CD4-positive, alpha-beta T cell treated with Interleukin-6 at 100 ng/mL for 8 hours (primary cell): ENCODE measurements at places on chromosomes 11 and 22.

DNA sequence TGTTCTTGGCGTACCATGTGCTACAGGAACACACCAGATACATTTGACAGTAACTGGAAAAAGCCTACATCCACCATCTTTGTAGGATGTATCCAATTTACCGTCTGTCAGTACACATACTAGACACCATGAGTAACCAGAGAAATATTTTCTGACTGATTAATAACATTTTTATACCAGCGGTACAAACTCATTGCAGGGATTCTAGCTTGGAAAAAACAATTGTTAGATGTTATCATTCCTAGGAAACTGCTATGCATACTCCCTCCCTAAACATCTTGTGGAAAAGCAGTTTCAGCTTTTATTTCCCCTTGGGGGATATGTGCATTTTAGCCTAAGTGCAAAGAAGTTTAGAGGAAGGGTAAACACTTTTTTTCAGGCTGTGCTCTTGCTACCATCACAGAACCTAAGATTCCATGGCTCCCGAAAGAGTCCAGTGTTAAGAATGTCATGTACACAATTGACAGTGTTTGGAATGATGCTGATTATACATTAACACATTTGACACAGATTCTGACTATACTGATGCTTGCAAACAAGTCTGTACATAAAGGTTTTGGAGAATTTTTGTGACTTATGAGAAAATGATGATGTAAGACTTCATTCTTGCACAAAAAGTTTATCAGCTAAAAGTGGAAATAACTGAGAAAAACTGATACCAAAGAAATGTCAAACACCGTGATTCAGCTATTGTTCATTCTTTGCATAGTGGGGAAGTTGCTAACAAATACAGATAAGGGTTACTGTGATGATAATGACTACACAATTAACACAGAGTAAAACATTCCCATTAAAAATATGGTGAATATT, 23.7 kb downstream of the NCF4 start:
- no peak for DNase-seq

DNA sequence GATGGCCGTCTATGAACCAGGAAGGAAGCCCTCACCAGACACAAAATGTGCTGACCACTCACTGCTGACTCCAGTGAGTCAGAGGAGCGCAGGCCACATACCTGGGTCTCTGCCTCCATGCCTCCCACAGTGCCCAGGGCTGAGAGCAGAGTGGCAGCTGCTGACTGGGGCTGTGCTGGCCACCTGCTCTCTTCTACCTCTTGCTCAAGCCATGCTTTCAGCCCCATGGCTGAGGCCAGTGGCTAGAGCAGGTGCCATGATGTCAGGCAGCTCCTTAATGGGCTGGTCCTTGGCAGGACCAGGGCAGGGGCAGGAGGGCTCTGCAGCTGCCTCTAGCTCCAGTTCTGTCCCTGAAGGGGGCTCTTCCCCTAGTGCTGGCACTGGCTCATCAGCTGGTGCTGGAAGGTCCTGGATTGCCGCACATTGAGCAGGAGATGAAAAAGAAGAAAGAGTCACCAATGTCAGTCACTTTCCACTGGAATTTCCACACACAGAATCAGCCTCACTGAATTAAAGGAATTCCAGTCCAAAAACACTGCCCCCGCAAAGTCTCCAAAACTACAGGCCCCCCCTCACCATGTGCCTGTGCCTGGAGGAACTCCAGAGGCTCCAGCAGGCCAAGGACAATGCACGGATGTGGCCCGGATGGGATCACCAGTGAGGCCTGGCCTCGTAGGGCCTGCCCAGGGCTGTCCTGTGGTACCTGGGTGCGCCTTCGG, 86.4 kb downstream of the GGTLC2 start:
- DNase-seq, result no peak

DNA sequence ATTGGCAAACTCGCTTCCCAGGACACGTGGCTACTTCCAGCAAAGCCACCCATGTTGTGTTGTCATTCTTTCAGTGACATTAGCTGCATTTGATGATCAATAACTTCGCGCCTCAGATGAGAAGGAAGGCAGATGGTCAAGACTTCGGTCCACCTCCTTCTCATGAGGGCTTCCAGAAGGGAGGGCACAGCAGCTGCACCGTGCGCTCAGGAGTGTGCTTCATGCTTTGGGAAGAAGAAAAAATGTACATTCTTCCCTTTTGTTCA, 25.3 kb downstream of the IGLL5 start:
- no peak for DNase-seq

DNA sequence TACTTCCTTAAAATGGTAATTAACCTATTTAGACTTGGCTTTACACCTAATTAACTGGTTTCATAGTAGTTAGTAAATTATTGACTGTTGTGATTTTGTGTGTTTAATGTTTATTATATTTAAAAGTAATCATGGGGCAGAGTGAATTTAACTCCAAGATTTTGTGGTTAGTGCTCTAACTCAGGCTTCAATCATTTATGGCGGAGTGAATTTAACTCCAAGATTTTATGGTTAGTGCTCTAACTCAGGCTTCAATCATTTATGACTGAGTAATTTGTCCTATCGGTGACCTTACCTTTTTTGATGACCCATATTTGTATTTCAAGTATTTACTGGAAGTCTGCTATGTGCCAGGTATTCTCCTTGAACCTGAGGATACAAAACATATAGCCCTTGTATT, 7.2 kb downstream of the PRRG4 start:
- no peak for DNase-seq

- DNase-seq, result no peak
Measured at GRCh38 chr11:2525941-2526807, 81.4 kb downstream of the KCNQ1 start.

- DNase-seq, result no peak
Measured at GRCh38 chr22:38735465-38736256, 20.1 kb downstream of the SUN2 start.

DNA sequence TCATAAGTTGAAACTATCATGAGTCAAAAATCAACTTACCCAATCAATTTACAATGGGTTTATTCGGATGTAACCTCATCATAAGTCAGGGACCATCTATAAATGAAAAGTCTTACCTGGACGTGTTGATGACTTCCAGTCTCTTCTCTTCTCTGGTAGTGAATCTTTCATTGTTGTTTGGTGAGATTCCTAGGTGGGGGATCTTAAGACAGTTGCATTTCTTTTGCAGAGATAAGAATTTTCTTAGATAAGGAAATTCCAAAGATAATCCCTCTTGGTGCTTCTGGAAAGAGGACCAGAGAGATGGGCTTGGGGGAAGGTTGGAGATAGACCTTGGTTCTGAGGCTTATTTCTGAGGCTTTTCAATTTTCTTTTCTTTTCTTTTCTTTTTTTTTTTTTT, 21.3 kb upstream of the BACE1-AS start:
- DNase-seq, result no peak

- DNase-seq, result no peak
Measured at GRCh38 chr22:24440718-24441405, 13.5 kb downstream of the ADORA2A start.

DNA sequence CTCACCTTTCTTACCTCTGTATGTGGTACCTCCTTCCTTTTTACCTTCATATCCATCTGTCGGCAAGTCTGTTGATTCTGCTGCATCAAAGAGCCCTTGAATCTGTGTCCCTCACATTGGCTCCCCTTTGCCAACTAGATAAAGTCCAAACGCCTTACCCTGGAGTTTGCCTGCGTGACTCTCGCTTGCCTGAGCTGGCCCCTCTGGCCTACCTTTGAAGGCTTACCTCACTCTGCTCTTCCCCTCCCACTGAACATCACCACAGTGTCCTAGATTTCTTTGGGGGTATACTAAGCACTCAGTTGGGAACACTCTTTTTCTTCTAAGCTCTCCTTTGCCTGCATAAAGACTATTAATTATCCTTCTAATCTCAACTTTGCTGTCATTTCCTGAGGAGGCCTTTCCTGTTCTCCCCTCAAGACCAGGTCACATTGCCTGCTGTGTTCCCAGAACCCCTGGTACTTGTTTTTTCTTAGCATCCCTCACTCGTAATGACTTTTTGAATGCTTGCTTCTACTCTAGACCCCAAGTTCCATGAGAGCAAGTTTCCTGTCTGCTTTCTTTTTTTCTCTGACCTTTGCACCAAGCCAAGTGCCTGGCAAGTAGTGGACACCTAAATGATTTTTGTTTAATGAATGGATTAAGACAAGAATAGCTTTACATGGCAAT, 67.8 kb upstream of the ADORA2A start:
- DNase-seq, result no peak

GRCh38 chr11:17013548-17014320, 480 bp downstream of the PLEKHA7 start:
- DNase-seq, result peak; percentile 4

DNA sequence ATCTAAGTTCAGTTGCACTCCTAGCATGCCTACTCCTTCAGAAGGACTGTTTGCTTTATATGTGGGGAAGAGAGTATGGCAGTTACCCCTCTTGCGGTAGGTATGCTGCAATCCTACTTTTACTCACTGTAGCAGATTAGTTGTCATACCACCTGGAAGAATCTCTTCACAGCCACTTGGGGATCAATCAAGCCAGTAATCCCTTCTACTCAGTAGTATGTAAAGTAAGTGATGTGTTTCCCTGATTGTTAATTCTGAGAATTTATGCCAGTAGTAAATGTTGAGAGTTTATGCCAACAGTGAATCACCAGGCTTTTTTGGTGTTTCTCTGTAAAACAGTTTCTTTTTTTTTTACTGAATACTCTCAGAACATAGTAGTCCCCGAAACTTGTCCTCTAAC, 34.4 kb downstream of the PRMT3 start:
- no peak for DNase-seq
